ENCODE measurements at places on chromosomes 5 and 9. TPM values are rescaled to one million over a fixed set of nuclear protein-coding genes. Genes with fewer than 3 reads are reported as not detected.
A peak's percentile ranks its signal among the peaks of the same experiment; 100 is the strongest.

GRCh38 chr9:89089176-89089575 lies 89.4 kb downstream of the SHC3 start:
- no peak for DNase-seq
- no peaks in the 10 kb centered on the region for H3K36me3 ChIP-seq
- H3K4me3 ChIP-seq = no peak overlapping the region

ACTBL2 gene
- total RNA-seq = not detected

- no peak for DNase-seq
- no peaks in the 10 kb centered on the region for H3K4me1 ChIP-seq
- H3K27ac ChIP-seq = no peak overlapping the region
- no peaks in the 10 kb centered on the region for H3K27me3 ChIP-seq
- no peak overlapping the region for H3K4me3 ChIP-seq
Measured at GRCh38 chr9:127253446-127253845, 11.1 kb upstream of the GARNL3 start.

GRCh38 chr9:134455934-134456755 lies 129.9 kb downstream of the RXRA start:
- H3K27me3 ChIP-seq = peaks cover 6% of the 10 kb centered on the region
- H3K4me1 ChIP-seq = peaks cover 4% of the 10 kb centered on the region
- no peaks in the 10 kb centered on the region for H3K36me3 ChIP-seq
- no peak overlapping the region for H3K4me3 ChIP-seq
- no peak for DNase-seq

PDE6A gene
- total RNA-seq = not detected

DNA sequence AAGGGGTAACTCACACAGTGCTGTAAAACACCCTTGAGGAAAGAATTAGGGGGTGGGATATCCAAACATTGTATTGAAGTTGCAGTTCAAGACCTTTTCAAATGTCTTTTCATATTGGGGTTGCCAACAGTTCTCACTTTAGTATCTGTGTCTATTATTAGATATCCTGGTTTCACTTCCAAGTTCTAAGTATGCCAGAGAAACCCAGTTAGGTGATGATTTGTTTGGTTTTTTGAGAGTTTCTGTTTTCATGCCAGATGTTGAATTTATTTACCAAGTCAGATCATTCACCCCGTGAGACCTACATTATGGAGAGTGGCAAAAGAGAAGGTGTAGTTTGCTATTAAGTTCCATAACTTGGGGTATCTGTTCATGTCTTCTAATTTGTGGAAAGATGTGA lies 64.5 kb downstream of the C9orf152 start:
- no peak overlapping the region for H3K4me3 ChIP-seq
- peaks cover 8% of the 10 kb centered on the region for H3K27me3 ChIP-seq
- peaks cover 6% of the 10 kb centered on the region for H3K36me3 ChIP-seq
- H3K4me1 ChIP-seq = peaks cover 32% of the 10 kb centered on the region
- H3K27ac ChIP-seq = no peak overlapping the region

ARL14EPL gene
- total RNA-seq = not detected

MGAT1 gene
- 45.6 TPM for total RNA-seq

- H3K36me3 ChIP-seq = no peaks in the 10 kb centered on the region
- DNase-seq = no peak
- no peak overlapping the region for H3K27ac ChIP-seq
- H3K27me3 ChIP-seq = no peaks in the 10 kb centered on the region
- no peaks in the 10 kb centered on the region for H3K4me1 ChIP-seq
- H3K4me3 ChIP-seq = no peak overlapping the region
Measured at GRCh38 chr5:128487041-128487440, 51.0 kb downstream of the FBN2 start.

DNA sequence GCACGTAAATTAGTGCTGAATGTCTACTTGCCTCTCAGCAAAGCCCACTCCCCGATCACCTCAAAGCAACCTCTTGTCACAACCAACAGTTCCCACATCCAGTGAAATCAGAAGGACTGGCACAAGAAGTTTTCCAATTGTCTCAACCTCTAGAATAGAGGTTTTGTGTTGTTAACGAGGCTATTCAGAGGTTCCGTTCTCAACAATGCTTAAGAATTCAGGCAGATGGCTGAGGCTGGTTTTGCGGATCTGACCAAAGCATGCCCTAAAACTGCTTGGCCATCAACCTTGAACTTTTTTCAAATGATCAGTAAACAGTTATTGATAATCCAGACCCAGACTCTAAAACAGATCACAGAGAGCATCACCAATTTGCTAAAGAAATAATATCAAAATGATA lies 52.9 kb downstream of the MAPKAP1 start:
- peak overlapping the region; percentile 21 for H3K4me3 ChIP-seq
- no peaks in the 10 kb centered on the region for H3K27me3 ChIP-seq
- no peak for DNase-seq
- H3K36me3 ChIP-seq = no peaks in the 10 kb centered on the region

ISL1 gene
- 152 TPM for total RNA-seq

DNA sequence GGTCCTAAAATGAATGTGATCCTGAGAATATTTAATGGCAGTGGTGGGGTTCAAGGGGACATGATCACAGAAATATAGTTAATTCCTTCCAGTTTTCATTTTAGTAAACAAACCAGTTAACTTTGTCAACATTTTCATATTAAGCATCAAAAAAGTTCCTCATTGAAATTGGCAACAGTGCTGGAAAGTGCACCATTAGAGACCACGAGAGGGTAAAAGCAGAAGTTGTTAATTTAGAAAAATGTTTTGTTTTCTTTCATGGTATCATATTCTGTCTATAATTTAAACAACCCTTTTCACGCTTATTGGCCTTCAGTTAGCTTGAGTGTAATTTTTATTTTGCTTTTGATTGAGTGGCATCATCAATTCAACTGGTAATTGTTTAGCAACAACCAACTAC lies 11.9 kb downstream of the GIN1 start:
- DNase-seq = no peak
- H3K27ac ChIP-seq = no peak overlapping the region
- no peaks in the 10 kb centered on the region for H3K36me3 ChIP-seq
- no peak overlapping the region for H3K4me3 ChIP-seq

- peaks cover 28% of the 10 kb centered on the region for H3K4me1 ChIP-seq
- H3K4me3 ChIP-seq = peak overlapping the region; percentile 5
- peaks cover 5% of the 10 kb centered on the region for H3K27me3 ChIP-seq
- DNase-seq = no peak
- peak overlapping the region; percentile 70 for H3K27ac ChIP-seq
Measured at GRCh38 chr5:32298059-32298415, 14.7 kb downstream of the MTMR12 start.

- H3K27ac ChIP-seq = no peak overlapping the region
- DNase-seq = no peak
- H3K4me3 ChIP-seq = no peak overlapping the region
- no peaks in the 10 kb centered on the region for H3K36me3 ChIP-seq
- no peaks in the 10 kb centered on the region for H3K27me3 ChIP-seq
- no peaks in the 10 kb centered on the region for H3K4me1 ChIP-seq
Measured at GRCh38 chr9:77163884-77164283, 13.4 kb upstream of the VPS13A start.

SPINK4 gene
- not detected for total RNA-seq

DNA sequence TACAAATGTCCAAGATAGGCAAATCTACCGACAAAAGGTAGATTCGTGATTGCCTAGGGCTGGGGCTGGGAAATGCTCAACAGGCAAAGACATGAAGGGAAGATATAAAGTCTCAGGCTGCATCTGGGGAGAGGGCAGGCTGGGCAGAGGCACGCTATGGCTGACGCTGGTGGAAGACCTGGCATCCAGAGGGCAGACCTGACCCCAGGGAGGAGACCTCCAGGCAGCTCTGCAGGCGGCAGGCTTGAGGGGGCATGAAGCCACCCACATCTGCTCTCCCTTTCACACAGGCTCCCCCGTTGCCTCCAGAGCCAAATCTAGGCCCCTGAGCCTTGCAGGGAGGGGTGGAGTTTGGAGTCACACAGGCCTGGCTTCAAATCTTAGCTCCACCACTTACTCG lies 145.5 kb downstream of the PAX5 start:
- DNase-seq = no peak
- H3K27ac ChIP-seq = no peak overlapping the region
- H3K36me3 ChIP-seq = no peaks in the 10 kb centered on the region
- peaks cover 9% of the 10 kb centered on the region for H3K4me1 ChIP-seq
- no peaks in the 10 kb centered on the region for H3K27me3 ChIP-seq

TMEM215 gene
- 0.27 TPM for total RNA-seq

DNA sequence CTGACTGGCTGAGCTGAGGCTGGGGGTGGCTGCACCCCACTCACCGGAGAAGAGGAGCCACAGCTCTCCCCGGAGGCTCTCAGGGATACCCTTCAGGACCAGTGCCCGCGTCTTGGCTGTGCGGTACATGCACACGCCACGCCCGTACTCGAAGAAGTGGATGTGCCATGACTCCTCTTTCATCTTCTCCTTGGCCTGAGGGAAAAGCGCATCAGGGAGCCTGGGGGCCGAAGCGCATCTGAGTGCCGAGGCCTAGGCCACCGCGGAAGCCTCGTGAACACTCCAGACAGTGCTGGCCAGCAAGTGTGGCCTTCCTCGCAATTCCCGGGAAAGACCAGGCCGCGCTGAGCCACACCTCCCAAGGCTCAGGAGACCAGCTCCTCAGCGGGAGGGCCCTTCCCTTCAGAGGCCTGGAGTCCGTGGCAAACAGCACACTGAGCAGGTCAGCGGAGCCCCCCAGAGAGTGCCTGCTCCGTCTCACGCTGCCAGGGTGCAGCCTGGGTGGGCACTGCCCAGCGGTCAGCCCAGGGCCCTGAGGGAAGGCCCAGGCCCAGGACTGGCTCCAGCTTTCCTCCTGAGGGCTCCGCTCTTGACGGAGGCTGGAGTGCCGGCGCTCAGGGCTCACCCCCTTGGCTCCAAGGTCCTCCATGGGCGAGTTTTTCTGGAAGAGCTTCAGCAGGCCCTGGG lies 20.5 kb upstream of the MRNIP start:
- H3K27ac ChIP-seq = no peak overlapping the region
- DNase-seq = no peak
- H3K36me3 ChIP-seq = peaks cover 33% of the 10 kb centered on the region
- H3K4me1 ChIP-seq = no peaks in the 10 kb centered on the region

PCDHGA4 gene
- total RNA-seq = 8.2 TPM

- H3K27me3 ChIP-seq = peaks cover 3% of the 10 kb centered on the region
- H3K27ac ChIP-seq = no peak overlapping the region
- no peak for DNase-seq
- H3K36me3 ChIP-seq = no peaks in the 10 kb centered on the region
- peaks cover 12% of the 10 kb centered on the region for H3K4me1 ChIP-seq
Measured at GRCh38 chr5:149857499-149857898, 87.1 kb downstream of the PDE6A start.

All from glutamatergic neuron (in vitro differentiated cells).